Left renal cortex interstitium (tissue), 4 donors: ENCODE measurements at places on chromosomes 7 and 10.
A peak's percentile ranks its signal among the peaks of the same experiment; 100 is the strongest.

- no peak for DNase-seq
Observed at GRCh38 chr10:93992400-93993030, 1.2 kb upstream of the PLCE1 start.

DNA sequence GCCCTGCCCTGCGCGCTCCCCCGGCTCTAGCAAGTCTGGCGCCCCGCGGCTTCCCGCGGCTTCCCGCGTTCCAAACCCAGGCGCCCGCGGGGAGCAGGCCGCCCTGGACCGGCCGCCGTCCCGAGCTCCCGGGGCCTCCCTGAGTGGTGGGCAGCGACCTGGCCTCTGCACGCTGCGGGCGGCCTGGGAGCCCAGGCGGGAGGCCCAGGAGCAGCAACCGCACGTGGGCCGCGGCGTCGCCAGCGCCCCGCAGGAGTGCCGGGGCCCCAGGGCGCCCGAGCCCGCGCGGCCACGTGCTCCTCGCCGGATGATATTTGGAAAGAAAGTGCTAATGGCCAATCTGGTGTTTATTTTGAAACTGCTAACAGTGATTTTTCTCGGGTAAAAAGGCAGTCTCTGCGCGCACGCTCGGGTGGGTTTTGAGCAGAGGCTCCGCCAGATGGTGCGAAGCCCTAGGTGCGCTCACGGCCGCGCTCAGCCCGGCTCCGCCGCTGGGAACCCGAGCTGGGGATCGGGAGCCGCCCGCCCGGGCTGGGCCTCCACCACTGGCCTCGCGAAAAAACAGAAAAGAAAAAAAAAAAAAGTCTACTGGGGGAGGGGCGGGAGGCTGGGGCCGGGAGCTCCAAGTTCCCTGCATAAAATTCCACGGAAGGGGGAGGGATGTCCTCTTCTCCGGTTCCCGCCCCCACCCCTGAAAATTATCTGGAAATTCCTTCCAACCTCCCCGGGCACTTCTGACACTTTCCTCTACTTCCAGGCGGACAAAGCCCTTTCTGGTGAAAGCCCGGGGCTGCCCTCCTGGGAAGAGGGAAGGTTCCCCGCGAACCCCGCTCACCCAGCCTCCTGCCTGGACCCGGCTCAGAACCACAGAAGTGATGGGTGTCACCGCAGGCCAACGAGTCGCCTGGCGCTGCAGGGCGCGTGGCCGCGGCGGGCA is 4.3 kb downstream of the EBF3 start:
- no peak for DNase-seq

DNA sequence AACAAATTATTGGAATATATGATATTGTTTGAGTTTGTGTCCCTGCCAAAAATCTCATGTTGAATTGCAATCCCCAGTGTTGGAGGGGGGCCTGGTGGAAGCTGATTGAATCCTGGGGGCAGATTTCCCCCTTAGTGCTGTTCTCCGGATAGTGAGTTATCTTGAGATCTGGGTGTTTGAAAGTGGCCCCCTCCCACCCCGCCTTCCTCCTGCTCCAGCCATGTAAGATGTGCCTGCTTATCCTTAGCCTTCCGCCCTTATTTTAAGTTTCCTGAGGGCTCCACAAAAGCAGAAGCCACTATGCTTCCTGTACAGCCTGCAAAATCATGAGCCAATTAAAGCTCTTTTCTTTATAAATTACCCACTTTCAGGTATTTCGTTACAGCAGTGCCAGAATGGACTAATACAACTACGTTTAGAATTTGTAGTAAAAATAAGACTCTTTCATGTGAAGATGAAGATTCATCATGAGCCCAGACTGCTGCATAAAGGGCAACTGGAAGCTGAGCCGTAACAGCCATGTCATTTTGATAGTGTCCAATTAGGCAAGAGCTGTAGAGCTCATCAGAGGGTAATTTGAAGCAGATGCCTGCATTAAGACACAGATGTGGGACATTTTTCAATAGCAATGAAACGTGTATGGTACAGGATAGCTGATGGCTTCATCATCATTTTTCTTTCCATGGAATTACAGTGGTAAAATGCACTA is 1007.2 kb downstream of the REEP3 start:
- no peak for DNase-seq

GRCh38 chr7:33798686-33799325 is 106.5 kb upstream of the BMPER start:
- DNase-seq: no peak

DNA sequence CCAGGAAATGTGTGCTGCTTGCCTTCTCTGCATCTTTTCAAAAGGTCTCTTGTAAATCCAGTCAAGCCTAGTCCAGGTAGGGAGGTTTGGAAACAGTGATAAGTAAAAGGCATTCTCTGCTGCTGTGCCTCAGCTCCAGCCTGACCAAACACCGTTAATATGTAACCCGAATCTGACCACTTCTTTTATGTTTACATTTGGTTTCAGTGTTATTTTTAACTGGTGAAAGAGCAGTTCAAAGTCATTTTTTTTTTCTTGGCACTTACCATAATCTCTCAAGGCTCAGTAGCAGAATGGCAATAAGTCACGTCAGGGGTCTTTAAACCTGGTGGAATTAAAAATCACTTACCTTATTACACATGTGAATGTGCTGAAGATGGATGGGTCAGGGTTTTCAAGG is 216.8 kb downstream of the PTEN start:
- DNase-seq: peak; percentile 36

- DNase-seq: no peak
Observed at GRCh38 chr10:73017955-73018480, 63.4 kb upstream of the PLA2G12B start.

DNA sequence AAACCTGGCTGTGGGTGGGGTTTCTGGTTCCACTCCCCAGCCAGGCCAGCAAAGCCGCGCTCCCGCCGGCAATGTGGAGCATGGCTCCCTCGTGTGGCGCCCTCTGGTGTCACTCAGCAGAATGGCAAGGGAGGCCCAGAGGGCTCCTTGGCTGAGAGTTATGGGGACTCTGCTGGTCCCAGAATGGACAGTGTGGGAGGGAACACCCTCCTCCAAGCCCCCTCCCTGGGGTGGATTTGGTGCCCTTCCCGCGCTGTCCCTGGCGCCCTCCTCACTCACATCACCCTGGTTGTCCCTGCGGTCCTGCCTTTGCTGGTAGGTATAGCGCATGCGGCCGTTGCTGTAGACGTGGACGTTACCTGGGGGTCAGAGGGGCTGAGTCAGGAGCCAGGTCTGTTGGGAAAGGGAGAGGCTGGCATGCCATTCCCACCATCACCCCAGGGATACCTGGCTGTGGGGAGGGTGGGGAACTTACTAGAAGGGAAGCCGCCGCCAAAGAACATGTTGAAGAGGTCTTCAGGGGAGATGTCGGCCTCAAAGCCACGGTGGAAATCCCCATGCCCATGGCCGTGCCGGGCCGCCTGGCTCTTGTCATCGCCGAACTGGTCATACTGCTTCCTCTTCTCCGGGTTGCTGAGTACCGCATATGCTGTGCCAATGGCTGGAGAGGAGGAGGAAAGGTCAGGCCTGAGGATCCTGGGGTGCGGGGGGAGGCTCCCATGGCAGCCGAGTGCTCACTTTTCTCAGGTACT is 14.0 kb downstream of the DNAJB12 start:
- no peak for DNase-seq

DNA sequence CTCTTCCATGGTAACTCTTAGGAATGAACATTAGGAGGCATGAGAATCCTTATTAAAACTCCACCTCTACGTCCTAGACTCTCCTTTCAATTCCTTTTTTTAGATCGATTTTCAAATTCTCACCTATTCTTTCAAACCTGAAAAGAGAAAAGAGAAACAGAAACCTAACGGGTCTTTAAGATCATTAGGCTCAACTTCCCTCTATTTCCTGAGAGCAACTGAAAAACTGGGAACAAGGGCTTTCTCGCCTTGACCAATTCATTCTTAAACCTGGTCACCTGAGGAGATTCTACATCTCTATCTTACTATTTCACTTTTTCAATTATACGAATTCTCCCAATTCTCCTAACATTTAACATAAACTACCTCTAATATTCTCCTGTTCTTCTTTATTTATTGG is 2.8 kb downstream of the TFEC start:
- no peak for DNase-seq

- no peak for DNase-seq
Observed at GRCh38 chr7:91263384-91264045, 718 bp upstream of the FZD1 start.

GRCh38 chr7:92750946-92751345 is 85.4 kb downstream of the CDK6 start:
- no peak for DNase-seq

DNA sequence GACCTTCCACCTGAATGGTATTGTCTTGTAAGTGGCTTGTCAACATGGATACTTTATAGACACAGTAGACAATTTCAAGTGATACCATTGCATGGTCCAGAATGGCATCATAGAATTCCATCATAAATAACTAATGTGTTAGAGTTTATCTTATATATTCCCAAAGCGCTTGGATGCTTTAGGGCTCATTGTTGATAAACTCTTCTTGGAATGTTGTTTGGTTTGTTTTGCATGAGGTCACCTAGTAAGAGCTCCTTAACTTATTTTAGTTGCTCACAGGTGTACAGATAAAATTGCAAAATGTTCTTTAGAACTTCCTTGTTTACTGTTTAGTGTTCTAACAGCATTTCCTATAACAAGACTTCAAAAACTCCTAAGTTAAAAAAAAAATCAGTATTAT is 36.8 kb downstream of the SRI start:
- no peak for DNase-seq

DNA sequence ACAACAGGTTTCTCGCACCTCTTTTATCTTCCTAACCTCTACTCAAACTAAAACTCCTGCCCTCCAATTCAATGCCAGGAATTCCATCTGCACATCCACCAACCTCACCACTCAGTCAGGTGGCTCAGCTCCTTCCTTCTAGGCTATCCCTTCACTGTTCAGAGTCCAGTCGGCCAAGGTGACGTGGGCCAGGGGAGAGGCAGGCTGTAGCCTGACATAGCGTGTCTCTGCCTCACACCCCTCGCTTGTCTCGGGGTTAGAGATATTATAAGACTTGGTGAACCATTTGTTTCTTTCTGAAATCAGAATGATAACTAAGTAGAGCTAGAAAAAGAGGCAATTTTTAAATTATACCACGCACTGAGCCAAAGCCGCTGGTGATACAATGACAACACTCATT is 31.1 kb downstream of the HIPK2 start:
- no peak for DNase-seq

DNA sequence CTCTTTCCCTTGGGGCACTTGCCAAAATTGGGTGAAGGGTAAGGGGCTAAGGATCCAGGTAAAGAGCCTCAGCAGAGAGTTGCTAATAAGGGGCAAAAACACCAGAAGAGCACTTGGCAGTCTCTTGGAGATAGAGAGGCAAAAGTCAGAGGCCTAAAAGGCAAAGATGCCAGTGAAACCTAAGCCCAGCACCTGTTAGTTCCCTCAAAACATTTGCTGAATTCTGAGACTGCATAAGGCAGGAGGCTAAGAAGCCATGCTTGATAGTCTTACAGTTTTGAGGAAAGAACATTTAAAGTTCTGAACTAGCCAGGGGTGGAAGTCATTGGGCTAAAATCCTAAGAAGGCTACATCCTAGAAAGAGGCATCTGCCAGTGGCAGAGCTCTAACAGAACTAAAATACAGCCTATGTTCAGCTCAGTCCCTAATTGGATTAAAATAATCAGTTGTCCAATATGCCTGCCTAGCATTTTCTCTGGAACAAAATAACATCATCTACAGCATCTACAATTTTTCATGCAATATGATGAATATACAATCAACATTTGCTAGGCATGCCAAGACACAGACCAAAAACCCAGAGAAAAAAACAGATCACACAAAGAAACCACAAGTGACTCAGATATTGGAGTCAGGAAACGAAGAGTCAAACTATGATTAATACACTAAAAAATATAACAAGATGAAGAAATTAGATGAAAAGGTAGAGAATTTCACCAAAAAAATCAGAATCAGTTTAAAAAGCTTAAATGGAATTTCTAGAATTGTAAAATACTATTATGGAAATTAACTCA is 7.7 kb downstream of the HTR7 start:
- DNase-seq: no peak

DNA sequence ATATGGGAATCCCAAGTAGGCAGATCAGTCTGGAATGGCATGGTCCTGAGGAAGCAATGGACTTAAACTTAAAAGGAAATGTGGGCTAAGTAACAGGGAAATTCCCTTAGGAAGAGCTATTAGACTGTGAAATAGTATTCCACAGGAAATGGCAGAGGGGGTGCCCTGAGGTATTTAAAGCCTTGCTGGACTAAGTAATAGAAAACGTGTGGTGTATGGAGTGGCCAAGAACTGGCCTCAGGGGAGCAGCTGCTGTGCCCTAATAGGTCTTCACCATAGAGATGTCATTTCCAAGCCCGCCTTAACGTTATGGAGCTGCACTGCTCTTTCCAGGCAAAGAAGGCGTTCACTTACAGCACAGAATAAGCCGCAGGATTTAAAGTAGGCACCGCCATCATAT is 365.2 kb upstream of the ZMIZ1 start:
- no peak for DNase-seq

DNA sequence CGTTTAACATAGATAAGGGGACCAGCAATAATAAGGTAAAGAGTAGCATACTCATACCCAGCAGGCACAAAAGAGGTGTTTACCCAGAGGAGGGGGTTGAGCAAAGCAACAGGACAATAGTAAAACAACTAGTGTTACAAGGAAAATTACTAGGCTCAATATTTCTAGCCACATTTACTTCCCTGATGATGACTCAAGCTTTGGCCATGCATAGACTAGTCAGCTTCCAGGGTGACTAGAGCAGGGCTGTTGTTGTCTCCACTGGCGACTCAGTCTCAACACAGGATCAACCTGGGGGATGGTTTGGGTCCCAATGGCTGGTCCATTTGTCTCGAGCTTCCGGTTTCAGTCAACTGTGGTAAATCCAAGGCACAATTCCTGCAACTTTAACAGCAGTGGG is 217.7 kb upstream of the KCND2 start:
- DNase-seq: no peak

DNA sequence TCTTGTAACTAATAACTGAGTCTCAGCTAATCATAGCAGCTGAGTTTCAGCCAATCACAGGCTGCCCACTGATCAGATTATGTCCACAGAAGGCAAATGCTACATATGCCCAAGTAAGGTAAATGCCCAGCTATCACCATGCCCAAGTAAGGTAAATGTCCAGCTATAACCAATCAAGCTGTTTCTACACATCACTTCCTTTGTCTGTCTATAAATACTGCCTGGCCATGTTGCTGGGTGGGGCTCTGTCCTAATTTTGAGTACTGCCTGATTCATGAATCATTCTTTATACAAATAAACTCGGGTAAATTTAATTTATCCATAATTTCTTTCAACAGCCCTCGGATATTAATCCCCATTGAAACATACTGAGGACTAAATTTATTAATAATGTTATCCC is 312.4 kb downstream of the CACNA2D1 start:
- no peak for DNase-seq

DNA sequence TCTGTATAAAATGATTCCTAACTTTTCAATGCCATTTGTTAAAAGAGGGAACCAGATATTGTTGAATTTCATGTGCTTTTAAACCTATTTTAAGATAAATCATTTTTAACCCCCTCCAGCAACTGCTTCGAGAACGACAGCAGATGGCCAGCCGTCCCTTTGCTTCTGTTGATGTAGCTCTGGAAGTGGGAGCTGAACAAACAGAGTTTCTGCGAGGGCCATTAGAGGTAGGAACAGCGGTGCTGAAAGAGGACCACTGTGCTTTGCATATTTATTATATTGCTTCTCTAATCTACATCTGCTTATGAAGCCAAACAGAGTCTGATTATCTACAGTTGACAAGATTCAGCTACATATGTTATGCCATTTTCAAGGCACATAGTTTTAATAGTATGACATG is 545.9 kb downstream of the GFRA1 start:
- DNase-seq: no peak

- DNase-seq: no peak
Observed at GRCh38 chr7:154409703-154410311, 357.6 kb downstream of the DPP6 start.
